ENCODE measurements at places on chromosomes 7 and 10.

GRCh38 chr10:46234026-46234425, 52.8 kb upstream of the ANTXRL start:
- no peak for DNase-seq

DNA sequence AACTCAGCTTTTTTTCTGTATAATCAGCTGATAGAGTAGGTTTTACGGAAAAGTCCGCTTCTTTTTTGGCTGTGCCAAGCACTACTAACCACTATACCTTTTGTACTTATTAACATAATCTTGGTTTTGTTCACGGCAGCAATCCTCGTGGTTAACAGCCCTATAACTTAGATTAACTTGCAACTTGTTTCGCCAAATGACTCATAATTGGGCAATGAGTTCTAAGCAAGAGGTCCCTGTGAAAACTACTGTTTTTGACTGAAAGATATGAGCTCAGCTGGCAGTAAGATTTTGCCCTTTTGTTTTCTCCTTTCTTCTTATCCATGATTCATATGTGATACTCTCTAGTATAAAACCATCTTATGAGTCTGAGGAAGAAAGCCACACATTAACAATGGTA, 345.0 kb upstream of the PCDH15 start:
- no peak for DNase-seq

- DNase-seq = no peak
These were observed 10.1 kb downstream of the STK17A start for GRCh38 chr7:43593010-43593409.

DNA sequence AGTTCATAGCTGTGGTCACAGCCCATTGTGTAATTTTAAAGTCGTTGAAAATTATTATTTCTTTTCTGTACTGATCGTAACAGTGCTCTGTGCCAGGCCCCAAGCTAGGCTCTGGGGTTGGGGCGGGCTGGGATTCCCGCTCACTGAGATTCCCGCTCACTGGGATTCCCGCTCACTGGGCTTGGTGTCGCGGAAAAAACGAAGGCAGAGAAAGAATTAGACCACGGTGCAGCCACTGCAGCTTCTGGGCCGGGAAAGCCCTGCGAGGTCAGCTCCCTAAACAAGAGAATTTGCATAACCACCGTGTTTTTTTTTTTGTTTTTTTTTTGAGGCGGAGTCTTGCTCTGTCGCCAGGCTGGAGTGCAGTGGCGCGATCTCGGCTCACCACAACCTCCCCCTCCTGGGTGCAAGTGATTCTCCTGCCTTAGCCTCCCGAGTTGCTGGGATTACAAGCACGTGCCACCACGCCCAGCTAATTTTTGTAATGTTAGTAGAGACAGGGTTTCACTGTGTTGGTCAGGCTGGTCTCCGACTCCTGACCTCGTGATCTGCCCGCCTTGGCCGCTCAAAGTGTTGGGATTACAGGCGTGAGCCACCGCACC, 31.2 kb downstream of the FOXK1 start:
- no peak for DNase-seq

DNA sequence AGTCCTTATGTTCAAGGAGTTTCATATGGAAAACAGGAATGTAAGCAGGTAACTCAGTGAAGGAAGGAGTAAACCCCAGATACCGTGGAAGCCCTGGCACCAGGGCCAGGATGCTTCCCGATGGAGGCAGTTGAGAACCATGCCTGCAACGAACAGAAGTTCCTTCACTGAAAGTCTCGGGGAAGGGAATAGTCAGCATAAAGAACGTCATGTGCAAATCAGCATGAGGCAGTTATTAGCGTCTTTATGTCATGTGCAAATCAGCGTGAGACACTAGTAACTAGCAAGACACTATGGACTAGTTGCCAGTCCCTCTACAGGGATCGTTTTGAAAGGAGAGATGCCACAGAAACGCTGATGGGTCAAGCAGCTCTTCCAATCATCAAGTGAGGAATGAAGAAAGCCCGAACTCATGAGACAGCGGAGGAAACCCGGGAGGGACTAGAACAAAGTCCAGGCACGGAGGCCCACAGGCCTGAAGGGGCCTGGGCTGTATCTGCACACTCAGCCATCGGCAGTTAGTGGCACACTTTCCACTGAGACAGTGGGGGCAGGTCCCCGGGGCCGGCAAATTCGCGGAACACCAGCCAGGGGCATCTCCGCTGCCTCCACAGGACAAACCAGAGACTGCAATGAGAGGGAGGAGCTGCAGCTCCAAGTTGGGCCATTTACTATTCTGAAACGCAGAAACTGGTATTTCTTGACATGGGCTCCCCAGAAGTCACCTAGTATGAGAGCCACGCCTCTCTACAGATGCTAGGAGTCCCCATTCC, 109.6 kb downstream of the SFMBT2 start:
- DNase-seq = no peak

- DNase-seq = no peak
These were observed 177.0 kb upstream of the GLI3 start for GRCh38 chr7:42414028-42414427.

GRCh38 chr7:130598056-130598455, 70.5 kb downstream of the COPG2 start:
- no peak for DNase-seq

DNA sequence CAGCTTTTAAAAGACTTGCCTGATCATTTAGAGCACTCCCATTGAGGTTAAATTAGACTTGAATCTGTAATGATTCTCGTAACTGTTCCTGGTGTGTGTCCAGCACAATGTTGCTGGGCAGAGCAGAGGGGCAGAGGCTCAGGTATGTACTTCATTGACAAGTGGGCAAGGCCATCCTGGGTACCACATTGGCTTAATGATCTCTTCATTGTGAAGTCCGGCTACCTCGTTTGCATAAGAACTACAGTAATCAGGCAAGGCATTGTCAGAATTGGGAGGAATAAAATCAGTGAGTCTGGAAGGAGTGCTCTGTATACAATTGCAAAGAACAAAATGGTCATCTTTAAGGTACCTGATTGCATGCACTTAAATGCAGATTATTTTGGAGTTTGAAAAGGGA, 6.1 kb downstream of the RPS24 start:
- no peak for DNase-seq

DNA sequence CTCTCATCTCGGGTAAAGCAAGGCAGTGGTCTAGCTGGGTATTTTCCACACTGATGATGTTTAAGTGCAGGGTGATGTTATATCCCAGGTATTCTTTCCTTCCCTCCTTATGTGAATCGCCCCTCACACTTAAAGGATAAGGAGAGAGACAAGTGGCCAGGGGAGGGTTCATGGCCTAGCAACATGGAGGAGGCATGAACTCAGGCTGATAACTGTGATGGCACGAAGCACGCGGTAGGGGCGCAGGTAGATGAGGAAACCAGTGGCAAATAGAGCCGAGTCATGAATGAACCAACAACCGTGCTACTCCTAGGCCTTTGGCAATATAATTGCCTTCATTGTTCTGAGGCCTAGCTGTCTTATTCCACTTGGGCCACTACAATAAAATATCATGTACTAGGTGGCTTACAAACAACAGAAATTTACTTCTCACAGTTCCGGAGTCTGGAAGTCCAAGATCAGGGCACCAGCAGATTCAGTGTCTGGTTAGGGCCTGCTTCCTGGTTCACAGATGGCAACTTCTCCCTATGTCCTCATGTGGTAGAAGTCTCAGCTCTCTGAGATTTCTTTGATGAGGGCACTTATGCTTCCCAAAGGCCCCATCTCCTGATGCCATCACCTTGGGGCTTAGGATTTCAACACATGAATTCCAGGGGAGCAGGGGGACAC, 56.0 kb upstream of the PIK3CG start:
- DNase-seq = no peak

DNA sequence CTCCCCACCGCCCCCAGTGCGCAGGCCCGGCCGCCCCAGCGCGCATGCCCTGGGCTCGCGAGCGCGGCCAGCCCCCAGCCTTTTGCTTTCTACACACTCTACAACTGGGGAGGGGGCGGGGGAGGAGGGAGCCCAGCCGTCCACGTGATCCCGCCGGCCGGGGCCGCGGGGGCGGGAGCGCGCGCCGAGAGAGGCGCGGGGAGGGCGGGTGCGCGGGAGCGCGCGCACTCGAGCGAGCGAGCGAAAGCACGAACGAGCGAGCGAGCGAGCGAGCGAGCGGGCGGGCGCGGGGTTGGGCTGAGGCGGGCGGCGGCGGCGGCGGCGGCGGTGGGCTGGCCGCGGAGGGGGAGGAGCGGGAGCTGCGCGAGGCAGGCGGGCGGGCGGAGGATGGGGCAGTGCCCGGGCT, at the start of gene AUTS2:
Gene AUTS2 (plus strand): TSS at position 395 of the 406 bp plus-strand sequence. CDS start 1,179 bp downstream, outside the sequence.
- DNase-seq = peak; percentile 44

DNA sequence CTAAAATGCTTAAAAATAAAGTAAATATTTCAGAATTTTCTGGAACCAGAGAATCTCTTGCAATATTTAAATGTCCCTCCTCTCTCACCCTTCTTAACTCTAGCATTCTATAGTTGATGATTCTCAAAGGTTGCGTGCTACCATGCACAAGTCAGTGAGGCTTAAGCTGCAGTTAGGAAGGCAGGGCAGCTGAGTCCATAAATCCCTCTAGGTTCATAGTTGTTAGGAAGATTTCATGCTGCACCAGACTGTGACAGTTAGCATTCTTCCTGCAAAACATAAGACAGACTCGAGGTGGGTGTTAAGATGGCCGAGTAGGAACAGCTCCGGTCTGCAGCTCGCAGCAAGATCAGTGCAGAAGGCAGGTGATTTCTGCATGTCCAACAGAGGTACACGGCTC, 70.6 kb downstream of the MET start:
- no peak for DNase-seq

DNA sequence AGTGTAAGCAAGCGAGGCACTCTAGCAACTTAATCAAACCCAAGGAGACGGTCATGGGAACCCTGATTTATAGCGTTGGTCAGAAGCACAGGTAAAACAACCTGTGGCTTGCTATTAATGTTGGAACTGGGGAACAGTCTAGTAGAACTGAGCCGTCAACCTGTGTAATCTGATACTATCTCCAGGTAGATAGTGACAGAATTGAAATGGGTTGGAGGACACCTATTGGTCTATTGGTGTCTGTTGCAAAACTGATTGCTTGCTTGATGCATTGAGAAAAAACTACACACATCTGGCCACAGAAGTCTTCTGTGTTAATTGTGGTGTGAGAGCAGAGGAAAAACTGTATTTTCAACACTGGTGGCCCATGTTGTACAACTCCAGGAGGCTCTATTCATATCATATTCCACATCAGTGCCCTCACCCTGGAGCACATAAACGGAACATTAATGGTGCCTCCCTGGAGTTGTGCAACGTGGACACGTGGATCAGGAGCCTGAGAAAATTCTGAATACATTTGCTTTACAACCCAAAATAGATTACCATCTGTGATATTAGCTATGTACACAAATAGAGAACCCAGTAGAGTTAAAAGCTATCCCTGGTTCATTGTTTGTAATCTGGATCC, 112.2 kb downstream of the MYO3A start:
- DNase-seq = no peak

- no peak for DNase-seq
These were observed 91.8 kb downstream of the BAMBI start for GRCh38 chr10:28769091-28769604.

- DNase-seq = no peak
These were observed 426.4 kb upstream of the ZMIZ1 start for GRCh38 chr10:78642269-78642816.

DNA sequence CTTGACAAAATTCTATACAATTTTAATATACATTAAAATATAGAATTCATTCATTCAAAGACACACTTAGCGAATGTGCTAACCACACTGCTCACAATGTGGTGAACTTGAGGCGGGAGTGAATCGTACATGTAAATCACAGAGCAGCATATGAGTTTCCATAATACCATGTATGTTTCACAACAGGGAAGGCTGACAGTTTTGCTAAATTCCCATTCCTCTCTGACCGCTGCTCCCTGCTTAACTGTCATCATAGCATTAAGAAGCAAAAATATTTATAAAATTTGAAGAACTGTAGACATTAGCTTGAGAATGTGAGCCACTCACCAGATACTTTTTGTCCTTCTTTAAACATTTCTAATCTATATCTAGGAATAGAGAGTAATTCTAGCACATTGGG, 763.3 kb downstream of the MAGI2 start:
- no peak for DNase-seq

GRCh38 chr7:137399827-137400823, 56.6 kb upstream of the PTN start:
- DNase-seq = no peak

GRCh38 chr7:144454256-144455039, 51.0 kb upstream of the NOBOX start:
- DNase-seq = no peak

GRCh38 chr7:137879357-137880158, 32.8 kb upstream of the DGKI start:
- no peak for DNase-seq

- DNase-seq = peak; percentile 14
These were observed 167.0 kb upstream of the PPP1R3A start for GRCh38 chr7:114085592-114086501.

DNA sequence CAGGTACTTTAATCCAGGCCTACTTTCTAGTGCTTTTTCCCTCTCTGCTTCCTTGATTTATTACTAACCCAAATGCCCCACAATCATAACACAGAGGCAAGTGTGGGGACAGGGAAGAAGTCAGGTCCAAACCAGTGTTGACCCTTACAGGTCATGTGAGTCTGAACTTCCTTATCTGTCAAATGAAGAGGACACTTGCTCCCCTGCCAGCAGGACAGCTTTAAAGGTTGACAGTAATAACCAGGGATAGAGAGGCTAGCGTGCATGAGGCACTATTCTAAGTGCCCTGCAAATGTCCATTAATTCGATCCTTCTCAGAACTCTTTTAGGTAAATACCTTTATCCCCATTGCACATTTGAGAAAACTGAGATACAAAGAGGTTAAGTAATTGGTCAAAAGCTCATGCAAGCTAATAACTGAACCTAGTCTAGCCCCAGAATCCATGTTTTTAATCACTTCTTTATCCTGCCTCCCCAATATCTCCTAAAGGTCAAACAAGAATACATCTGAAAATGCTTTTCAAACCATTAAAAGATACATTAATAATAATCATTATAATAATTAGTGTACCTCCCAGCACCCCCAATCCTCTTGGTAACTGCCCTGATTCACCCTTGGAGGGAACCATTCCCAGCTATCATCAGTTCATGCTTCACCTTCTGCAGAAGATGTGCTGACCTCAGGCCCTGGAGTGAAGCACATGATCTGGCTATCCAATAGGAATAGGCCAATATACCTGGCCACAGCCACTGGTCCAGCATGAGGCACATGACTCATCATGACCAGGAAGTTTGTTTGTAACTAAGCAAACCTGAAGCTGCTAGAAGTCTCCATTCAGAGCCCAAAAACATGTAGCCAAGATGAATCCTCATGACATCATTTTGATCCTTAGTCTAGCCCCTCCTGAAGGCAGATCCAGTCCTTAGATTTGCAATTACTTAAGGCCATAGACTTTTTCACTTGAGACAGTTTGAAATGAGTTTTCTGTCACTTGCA, 40.7 kb downstream of the SGMS1 start:
- DNase-seq = no peak

DNA sequence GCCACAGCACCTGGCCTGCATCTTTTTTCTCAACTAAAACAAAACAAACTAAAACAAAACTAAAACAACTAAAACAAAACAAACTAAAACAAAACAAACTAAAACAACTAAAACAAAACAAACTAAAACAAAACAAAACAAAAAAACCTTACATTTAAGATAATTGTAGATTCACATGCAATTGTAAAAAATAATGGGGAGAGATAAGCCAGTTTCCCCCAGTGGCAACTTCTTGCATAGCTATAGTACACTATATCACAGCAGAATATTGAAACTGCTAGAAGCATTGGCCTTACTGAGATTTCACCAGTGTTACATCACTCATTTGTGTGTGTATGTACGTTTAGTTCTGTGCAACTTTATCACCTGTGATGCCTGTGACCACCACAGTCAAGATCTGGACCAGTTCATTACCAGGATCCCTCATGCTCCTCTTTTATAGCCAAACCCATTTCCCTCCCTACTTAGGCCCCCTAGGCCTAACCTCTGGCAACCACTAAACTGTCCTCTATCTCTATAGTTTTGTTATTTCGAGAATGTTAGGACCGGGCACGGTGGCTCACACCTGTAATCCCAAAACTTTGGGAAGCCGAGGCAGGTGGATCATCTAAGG, 9.3 kb downstream of the FXYD4 start:
- no peak for DNase-seq

All from activated naive CD4-positive, alpha-beta T cell treated with anti-CD3 and anti-CD28 coated beads, Interleukin-2, amount 50 U/mL, for 16 hours (primary cell).